Activated T-helper 1 cell treated with anti-CD3 and anti-CD28 coated beads, Interleukin-2, amount 50 U/mL, for 16 hours (primary cell): ENCODE measurements at places on chromosomes 4 and X.

- DNase-seq: no peak
Observed at GRCh38 chrX:720825-721224, 90.2 kb downstream of the SHOX start.

DNA sequence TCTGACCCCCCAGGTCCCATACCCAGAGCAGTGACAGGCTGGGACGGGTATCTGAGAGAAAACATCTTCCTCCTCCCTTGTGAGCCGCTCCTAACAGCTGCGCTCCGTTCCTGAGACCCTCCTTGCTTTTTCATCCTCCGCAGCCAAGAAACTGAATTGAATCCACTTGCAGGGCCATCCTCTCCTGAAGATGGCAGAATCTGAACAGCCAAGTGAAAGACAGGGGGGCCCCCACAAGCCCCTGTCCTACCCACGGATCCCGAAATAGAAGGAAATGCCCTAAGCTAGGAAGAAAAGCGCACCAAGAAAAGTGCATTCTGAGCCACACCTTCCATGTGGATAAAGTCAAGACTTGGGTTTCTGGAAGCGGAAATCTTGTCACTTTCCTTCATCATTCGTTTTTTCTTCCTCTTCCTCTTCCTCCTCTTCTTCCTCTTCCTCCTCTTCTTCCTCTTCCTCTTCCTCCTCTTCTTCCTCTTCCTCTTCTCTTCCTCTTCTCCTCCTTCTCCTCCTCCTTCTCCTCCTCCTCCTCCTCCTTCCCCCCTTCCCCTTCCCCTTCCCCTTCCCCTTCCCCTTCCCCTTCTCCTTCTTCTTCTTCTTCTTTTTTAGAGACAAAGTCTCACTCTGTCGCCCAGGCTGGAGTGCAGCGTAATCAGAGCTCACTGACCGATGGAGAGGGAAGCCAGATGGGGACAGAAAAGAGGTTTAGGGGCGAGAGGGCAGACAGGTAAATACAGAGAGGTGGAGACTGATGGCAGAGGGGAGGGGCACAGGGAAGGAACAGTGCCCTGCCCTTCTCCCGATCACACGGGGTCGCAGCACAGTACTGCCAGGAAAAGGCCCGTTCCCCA, 86.0 kb upstream of the WWC2 start:
- DNase-seq: no peak

- DNase-seq: no peak
Observed at GRCh38 chr4:47543331-47543730, 58.3 kb downstream of the ATP10D start.

GRCh38 chrX:55919367-55920221, 202.0 kb downstream of the RRAGB start:
- DNase-seq: no peak

- DNase-seq: no peak
Observed at GRCh38 chrX:17449866-17450265, 74.9 kb downstream of the NHS start.

DNA sequence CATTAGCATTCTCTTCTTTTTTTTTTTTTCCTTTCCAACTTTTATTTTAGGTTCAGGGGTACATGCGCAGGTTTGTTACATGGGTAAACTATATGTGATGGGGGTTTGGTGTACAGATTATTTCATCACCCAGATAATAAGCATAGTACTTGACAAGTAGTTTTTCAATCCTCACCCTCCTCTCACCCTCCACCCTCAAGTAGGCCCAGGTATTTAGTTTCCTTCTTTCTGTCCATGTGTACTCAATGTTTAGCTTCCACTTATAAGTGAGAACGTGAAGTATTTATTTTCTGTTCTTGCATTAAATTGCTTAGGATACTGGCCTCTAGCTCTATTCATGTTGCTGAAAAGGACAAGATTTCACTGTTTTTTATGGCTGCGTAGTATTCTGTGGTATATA, 140.8 kb upstream of the PGRMC2 start:
- DNase-seq: no peak

DNA sequence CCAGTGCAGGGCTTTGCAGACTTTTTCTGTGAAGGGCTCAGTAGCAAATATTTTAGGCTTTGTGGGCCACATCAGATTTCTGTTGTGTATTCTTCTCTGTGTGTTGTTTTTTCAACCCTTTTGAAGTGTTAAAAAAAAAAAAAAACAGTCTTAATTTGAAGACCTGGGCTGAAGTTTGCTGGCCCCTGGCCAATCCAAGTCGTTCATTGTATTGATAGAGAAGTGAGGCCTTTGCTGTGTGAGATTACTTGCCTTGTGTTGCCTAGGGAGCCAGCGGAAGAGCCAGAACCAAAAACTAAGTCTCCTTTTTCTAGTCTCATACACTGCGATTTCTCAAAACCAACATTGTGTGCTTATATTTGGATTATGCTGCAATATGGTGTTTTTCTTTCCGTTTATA, 46.9 kb downstream of the MTM1 start:
- no peak for DNase-seq

- no peak for DNase-seq
Observed at GRCh38 chr4:61374447-61374891, 174.3 kb downstream of the ADGRL3 start.

- DNase-seq: no peak
Observed at GRCh38 chr4:11402192-11402591, 26.5 kb downstream of the HS3ST1 start.

- no peak for DNase-seq
Observed at GRCh38 chrX:78693536-78693935, 34.4 kb upstream of the RTL3 start.

- no peak for DNase-seq
Observed at GRCh38 chr4:110359076-110359475, 116.9 kb upstream of the ENPEP start.

GRCh38 chrX:16771483-16772398, 14.5 kb upstream of the TXLNG start:
- no peak for DNase-seq

GRCh38 chr4:102246416-102246815, 98.9 kb downstream of the SLC39A8 start:
- no peak for DNase-seq

DNA sequence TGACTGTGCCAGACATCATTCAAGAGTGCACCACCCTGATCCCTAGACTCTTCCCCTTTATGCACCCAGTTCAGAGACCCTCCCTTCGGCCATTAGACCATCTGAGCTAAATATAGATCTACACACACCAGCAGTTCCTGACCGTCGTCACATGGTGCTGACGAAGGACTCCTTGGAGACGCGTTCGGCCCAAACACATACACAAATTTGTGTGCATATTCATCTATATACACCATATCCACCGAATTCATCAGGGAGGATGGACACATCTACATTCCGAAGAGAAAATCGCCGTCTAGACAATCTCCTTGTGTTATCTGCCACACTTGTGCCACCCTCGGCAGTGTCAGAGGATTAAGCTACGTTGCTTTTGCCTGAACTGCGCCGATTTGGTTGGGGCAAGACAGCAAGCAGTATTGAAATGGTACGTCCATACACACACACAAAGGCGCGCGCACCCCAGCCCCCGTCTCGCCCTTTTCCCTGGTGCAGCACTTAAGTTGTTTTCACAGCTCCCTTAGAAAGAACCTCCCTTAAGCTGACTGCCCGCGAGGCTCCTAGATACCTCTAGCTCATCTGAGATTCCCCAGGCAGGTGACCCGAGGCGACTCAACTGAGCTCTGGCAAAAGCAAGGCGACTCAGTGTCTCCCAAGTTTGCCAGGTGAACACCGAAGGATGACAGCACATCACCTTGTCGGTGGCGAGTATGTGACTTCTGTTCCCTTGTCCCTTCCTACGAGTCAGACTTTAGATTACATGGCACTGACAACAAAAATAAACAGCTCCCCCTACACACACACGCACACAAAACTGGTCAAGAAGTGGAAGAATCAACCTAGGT, 1.0 kb downstream of the RASGEF1B start:
- no peak for DNase-seq

- no peak for DNase-seq
Observed at GRCh38 chr4:153228512-153229140, 24.4 kb downstream of the TRIM2 start.

DNA sequence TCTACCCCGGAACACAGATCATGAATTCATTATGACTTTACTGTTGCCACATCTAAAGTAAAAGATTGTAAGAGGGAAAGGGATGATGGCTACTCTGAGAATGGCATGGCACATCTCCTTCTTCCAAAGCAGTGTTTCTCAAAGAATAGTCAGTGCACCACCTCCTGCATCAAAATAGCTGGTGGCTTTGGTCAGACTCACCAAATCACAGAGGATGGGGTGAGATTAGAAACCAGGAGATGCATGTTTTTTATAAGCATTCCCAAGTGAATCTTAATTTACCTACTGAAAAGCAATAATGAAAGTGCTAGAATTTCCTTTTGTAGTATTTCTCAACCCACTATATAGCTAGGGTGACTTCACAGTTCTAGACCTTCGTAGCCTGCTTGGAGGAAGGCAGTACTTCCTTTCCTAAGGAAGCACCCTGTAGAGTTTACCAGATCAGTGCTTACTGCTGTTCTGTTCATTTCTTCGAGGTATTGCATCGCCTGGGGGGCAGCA, 340.8 kb upstream of the KLF3 start:
- no peak for DNase-seq

DNA sequence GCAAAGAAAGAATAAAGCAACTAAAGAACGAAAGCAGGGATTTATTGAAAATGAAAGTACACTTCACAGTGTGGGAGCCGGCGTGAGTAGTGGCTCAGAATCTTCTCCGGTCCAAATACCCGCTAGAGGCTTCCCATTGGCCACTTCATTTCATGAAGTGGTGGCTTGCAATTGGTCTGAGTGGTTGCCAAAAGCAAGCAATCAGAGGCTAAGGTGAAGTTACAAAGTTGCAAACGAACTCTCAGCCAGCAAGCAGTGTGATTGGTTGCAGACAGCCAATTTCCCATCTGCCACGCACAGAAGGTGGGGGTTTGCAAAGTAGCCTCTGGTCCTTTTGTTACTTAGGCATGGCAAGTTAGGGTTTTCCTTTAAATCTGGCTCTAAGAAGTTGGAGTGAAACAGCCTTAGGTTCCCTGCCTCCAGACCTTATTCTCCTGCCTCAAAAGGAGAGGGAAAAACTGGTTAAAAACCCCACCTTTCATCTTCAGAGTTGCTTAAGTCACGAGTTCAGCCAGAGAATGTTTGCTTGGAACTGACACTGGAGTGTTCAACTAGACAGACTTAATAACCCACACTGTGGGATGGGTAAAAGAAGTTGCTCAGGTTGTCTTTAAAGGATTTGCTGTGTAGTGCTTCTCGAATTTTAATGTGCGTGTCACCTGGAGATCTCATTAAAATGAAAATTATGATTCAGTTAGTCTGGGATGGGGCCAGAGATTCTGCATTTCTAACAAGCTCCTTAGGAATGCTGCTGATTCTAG, 6.9 kb upstream of the CLOCK start:
- no peak for DNase-seq

DNA sequence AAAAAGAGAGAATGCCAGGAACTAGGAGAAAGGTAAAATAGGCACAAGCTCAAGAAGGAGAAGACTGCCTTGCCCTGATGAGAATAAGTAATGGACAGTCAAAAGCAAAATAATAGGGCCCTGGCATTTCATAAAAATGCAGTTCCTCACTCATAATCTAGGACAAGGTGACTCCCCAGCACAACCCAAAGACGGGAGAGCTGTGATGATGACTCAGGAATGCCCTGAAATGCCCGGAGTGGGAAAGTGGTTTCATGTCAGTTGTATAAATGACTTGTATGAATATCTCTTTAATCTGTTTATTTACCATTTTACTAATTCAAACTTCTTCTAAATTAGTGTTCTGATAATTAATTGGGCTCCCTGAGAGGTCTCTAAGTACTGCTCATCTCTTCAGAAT, 28.8 kb upstream of the SETD7 start:
- no peak for DNase-seq

DNA sequence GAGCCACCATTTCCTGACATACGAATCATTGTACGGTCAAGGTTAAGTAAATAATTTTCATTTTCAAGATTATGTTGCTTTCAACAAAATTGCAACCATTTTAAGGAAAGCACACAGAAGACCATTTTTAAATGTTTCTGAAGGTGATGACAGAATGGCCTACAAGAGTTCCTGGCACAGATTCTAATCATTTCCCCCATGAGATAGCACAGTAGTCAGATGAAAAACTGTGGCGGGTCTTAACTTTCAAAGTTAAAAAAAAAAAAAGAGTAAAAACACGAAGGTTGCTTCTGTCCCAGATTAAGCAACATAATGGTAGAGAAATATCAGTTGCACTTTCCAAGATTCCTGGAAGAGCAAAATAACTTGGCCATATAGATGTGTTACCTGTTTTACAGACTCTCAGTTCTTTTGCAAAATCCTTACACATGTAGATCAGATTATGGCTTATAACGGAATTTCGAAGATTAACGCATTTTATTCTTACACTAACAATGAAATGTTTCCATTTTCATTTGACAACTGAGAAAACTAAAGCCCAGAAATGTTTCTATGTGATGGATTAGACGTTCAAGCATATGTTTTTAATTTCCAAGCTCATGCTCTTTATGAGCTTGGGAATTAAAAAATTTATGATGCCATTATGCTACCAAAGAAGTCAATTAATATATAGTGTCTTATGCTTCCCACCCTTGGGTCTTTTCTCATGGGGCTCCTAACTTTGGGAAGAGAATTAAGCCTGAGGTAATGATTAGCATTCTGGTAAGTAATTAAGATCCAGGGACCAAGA, 335.1 kb upstream of the CLNK start:
- no peak for DNase-seq

DNA sequence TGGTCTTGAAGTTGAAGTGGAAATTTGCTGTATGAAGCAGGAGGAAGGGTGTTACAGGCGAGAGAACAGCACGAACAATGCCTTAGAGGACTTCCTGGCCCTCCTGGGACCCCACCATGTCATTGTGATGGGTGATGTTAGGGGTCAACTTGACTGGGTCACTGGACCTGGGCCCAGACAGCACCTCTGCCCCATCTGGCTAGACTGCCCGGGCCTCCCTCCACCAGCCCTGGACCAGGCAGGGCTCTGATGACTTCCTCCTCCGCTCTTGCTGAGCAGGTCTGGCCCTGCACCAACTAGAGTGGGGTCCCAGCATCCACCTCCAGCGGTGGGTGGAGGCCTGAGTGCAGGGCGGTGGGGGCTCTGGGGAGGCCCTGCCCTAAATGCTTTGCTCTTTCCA, 48.9 kb upstream of the ADRA2C start:
- no peak for DNase-seq

- no peak for DNase-seq
Observed at GRCh38 chr4:184503869-184504300, 29.5 kb upstream of the IRF2 start.

GRCh38 chr4:39745920-39746319, 48.0 kb downstream of the UBE2K start:
- no peak for DNase-seq

- no peak for DNase-seq
Observed at GRCh38 chr4:40603281-40603680, 26.4 kb downstream of the RBM47 start.
